Naive thymus-derived CD4-positive, alpha-beta T cell (primary cell): ENCODE measurements at places on chromosomes 7 and 10. TPM values are rescaled to one million over a fixed set of nuclear protein-coding genes. Genes with fewer than 3 reads are reported as not detected.

Gene LRRC17
- 0.51 TPM for total RNA-seq

DNA sequence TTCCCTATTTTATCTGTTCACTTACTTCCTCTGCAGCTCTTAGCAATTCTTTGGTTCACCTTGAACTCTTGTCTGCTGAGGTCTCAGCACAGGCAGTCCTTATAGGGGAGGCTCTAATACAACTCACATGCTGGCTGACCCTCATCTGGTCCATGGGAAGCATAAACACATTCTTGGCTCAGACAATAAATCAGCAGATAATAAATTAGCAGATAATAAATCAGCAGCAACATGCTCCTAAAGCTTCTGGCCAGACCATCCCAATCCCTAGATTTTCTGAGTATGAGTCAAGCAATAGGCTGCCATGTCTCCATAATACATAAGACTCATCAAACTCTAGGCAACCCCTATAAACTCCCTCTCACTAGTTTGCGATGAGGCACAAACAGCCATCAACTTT, 208.6 kb upstream of the STEAP4 start:
- H3K27me3 ChIP-seq = no peaks in the 10 kb centered on the region
- no peak overlapping the region for H3K4me3 ChIP-seq
- no peaks in the 10 kb centered on the region for H3K4me1 ChIP-seq
- H3K27ac ChIP-seq = no peak overlapping the region

DNA sequence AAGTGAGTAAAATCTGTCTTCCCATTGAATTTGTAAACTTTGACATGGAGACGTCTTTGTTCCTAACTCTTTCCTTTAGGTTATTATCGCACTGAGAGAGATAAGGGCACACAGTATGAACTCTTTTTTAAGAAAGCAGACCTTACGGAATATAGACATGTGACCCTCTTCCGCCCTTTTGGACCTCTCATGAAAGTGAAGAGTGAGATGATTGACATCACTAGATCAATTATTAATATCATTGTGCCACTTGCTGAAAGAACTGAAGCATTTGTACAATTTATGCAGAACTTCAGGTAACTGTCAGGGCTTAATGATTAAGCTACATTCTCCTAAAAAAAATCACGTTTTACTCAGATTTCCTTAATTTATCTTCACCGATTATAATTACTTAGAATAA, 20.4 kb downstream of the CSGALNACT2 start:
- peaks cover 11% of the 10 kb centered on the region for H3K36me3 ChIP-seq
- DNase-seq = no peak
- H3K4me3 ChIP-seq = no peak overlapping the region
- no peak overlapping the region for H3K27ac ChIP-seq
- H3K4me1 ChIP-seq = peaks cover 9% of the 10 kb centered on the region
- H3K27me3 ChIP-seq = no peaks in the 10 kb centered on the region

- H3K36me3 ChIP-seq = no peaks in the 10 kb centered on the region
- DNase-seq = peak; percentile 24
- peaks cover 12% of the 10 kb centered on the region for H3K4me1 ChIP-seq
- H3K27me3 ChIP-seq = no peaks in the 10 kb centered on the region
Measured at GRCh38 chr7:38413784-38414183, 140.3 kb upstream of the TARP start.

Gene GPER1
- 0.13 TPM for total RNA-seq

DNA sequence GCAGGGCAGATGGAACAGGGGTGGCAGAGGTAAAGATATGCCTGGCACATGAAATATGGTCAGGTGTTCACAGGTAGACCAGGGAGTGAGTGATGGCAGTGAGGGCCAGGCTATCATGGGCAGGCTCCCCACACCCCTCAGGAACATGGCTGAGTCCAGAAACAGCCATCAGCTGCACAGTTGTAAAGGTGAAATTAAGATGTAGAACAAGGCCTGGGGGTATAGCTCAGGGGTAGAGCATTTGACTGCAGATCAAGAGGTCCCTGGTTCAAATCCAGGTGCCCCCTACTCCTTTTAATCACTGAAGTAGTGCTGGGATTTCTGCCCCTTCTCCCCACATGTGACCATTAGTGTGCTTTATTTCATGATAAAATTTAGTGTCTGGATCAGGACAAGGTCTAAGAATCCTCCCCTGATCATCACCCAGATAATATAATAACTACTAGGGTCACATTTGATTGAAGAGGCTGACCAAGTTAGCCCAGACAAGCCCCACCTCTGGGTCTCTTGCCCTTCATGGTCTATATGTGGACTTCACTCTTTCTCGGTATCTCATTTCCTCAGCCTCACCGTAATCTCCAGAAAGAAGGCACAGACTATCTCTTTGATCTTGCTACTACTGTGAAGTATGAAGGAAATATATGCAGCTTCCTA, 69.0 kb downstream of the ZNF783 start:
- H3K27me3 ChIP-seq = no peaks in the 10 kb centered on the region
- H3K27ac ChIP-seq = no peak overlapping the region
- DNase-seq = no peak
- no peak overlapping the region for H3K4me3 ChIP-seq

Gene EEPD1
- total RNA-seq = 3.7 TPM

GRCh38 chr10:19713800-19714525, 102.3 kb upstream of the PLXDC2 start:
- H3K27ac ChIP-seq = no peak overlapping the region
- H3K27me3 ChIP-seq = no peaks in the 10 kb centered on the region
- DNase-seq = no peak
- H3K4me1 ChIP-seq = no peaks in the 10 kb centered on the region
- no peaks in the 10 kb centered on the region for H3K36me3 ChIP-seq
- H3K4me3 ChIP-seq = no peak overlapping the region

GRCh38 chr10:132113206-132113605, 47.5 kb downstream of the JAKMIP3 start:
- H3K4me3 ChIP-seq = no peak overlapping the region
- no peak for DNase-seq
- H3K4me1 ChIP-seq = no peaks in the 10 kb centered on the region
- H3K27ac ChIP-seq = no peak overlapping the region
- H3K27me3 ChIP-seq = no peaks in the 10 kb centered on the region

Gene PAPOLB
- total RNA-seq = not detected

Gene GHRHR
- total RNA-seq = not detected

Gene TMEM213
- not detected for total RNA-seq
